ENCODE measurements at places on chromosomes 11 and 22.
A peak's percentile ranks its signal among the peaks of the same experiment; 100 is the strongest.

DNA sequence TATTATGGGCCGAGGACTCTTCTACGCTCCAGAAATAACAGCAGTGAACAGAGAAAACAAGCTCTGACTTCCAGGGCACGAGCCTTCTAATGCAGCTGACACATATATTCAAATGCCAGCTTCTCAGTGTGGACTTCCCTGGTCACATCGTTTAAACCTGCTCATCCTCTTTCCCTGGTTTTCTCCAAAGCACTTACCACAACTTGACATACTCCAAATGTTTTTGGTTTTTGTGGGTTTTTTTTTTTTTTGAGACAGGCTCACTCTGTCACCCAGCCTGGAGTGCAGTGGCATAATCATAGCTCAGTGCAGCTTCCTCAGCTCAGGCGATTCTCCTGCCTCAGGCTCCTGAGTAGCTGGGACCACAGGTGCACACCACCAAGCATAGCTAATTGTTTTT lies 105.5 kb downstream of the MICAL3 start:
- no peak for DNase-seq

DNA sequence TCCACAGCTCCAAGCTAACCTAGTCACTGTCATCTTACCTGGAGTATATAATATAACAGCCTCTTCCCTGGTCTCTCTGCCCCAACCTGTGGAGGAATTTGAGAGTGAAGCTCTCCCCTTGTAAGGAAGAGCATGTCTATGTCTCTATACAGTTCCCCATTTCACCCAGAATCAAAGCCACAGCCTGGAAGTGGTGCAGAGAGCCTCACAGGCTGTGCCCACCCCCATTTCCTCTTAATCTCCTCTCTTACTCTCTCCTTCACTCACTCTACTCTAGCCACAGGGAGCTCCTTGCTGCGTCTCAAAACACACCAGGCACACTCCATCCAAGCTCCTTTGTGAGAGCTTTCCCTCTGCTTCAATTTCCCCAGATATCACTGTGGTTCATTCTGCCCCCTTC lies 302.5 kb upstream of the ISX start:
- DNase-seq: no peak

DNA sequence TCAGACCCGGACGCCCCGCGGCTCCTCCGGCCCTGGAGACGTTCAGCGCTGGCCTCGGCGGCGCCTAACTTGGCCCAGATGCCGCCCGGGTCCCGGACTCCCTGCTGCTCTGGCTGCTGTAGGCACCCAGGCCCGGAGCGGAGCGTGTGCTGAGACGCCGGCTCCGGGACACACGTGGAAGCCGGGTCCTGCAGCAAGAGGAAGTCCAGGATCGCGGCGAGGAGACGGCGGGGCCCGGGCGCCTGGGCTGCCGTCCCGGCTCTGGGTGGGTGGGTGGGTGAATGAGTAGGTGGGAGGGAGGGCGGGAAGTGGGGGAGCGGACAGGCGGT lies 223 bp downstream of the WT1 start:
- no peak for DNase-seq

DNA sequence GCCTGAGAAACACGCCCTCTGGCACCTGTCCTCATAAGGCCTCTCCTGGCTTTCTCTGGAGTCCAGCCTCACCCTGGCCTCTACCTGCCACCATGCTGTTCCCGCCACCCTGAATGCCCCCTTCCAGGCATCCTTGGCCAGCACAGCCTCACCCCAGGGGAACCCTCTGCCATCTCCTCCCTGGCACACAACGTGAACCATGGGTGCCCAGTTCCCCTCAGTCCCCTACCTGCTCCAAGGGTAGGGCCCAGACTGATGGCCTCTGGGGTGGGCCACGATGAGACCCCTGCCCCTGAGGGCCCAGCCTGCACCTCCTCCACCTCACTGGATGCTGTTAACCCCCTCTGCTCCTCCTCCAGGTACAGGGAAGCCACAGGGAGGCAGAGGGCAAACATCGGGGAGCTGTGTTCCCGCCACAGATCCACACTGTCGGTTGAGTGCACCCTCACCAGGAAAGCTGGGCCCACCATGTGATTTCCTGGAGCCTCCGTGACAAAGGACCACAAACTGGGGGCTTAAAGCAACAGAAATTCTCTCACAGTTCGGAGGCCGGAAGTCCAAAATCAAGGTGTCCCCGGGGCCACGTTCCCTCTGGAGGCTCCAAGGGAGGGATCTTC lies 169.6 kb downstream of the BRD1 start:
- DNase-seq: no peak

GRCh38 chr11:48168815-48169214 lies 47.8 kb upstream of the OR4B1 start:
- no peak for DNase-seq

DNA sequence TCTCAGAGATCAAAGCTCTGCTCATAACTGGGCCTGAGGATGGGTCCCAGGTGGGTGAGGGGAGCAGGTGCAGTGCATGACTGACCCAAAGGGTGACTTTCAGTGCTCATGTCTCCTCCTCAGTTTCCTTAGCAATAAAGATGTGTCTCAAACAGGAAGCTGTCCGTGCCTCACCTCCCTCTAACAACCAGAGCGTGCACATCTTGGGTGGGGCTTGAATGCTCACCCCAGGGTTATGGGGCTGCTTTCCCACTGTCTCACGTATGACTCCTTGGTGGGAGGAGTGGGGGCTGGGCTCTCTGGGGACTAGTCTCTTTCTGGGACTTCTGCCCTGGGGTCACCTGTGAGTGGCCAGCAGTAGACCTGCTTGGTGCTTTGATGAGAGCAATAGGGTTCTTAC lies 53.9 kb upstream of the PHOX2A start:
- no peak for DNase-seq

DNA sequence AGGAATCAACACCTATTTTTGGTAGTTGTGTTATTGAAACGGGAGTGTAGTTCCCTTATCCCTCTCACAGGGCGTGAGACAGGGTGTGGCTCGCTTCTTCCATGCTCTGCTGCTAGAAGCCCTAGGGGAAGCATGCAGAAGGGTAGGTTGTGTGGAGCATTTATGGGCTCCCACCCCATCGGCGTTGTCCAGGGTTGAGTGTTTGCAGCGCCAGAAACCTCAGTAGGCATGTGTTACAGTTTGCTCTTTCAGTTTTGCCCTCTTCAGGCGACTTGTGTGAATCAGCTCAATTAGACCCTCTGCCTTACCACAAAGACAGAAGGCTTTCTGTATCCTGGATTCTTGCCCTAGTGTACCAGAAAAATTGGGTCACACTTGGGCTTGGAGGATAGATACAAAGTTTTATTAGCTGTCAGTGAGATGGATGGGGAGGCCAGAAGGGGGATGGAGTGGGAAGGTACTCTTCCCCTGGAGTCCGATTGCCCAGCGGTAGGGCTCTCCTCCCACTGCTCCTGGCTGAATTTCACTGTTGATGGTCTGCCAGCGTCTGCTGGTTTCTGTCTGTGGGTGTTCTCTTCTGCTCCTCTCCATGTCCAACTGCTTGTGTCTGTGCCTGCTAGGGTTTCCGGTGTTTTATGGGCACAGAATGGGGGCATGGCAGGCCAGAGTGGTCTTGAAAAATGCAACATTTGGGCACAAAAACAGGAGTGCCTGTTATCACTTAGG lies 358.3 kb upstream of the CTSC start:
- no peak for DNase-seq

- no peak for DNase-seq
These were observed 35.5 kb downstream of the FZD4 start for GRCh38 chr11:86919557-86920210.

- DNase-seq: no peak
These were observed 105.9 kb upstream of the C11orf58 start for GRCh38 chr11:16632295-16633200.

DNA sequence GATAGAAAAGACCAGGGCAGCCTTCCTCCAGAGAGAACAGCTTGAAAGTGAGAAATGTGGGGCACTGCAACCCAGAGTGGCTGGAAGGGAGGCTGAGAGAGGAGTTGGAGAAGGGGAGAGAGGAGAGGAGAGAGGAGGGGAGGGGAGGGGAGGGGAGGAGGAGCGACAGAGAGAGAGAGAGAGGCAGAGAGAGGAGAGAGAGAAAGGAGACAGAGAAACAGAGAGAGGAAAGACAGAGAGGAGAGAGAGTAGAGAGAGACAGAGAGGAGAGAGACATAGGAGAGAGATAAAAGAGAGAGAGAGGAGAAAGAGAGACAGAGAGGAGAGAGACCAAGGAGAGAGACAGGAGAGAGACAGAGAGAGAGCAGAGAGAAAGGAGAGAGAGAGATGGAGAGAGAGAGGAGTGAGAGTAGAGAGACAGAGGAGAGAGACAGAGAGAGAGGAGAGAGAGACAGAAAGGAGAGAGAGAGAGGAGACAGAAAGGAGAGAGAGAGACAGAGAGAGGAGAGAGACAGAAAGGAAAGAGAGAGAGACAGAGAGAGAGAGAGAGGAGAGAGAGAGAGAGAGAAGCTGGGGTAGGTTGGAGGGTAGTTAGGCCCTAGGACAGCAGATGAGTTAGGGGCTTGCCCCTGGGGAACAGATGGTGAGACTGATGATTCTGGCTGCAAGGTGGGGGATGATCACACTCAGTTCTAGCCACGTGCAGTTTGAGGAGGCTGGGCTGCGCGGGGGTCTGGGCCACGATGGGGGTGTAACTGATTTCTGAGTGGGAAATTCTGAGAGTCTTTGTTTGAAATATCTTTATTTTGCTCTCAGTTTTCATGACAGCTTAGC lies 8.5 kb upstream of the SCYL1 start:
- DNase-seq: no peak

DNA sequence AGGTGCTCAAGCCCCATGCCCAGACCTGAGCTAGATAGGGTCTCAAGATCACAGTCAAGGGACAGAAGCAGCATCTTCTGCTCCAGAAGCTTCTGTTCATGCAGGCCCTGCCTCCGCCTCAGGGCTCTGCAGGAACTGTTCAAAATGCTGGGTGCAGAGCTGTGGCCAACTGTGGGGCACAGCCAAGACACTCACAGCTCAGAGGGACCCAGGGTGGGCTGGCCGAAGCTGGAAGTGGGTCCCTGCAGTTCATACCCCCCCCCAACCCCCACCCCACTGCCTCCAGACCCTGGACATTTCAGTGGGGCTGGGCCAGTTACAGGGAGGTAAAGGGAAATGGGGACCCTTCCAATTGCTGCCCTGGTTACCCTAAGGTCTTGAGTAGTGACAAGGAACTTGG lies 129.0 kb downstream of the CRYBB2 start:
- no peak for DNase-seq

DNA sequence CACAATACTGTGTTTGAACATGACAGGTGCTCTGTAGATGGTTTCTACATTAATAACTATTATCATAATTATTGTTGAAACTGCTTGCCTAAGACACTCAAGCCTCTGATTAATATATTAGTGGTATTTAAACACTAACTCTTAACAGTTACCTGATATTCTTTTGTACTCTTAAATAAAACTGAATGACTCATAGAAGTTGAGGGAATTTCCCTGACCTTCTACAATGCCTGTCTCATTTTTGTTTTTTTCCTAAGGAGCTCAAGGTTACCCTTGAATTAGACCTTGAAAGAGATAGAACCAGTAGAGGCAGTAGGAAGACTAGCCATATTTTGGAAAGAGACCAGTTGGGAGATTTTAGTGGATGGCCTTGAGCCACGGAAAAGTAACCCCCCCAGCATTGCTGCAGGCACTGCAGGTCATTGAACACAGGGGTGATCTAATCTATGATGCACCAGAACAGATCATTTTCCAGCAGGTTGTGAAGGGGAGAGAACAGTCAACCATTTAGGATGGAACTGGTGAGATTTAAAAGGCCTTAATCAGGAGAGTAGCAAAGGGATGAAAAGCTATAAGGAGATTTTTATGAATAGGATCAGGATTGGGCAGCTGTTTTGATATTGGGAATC lies 148.3 kb downstream of the PGR start:
- no peak for DNase-seq

DNA sequence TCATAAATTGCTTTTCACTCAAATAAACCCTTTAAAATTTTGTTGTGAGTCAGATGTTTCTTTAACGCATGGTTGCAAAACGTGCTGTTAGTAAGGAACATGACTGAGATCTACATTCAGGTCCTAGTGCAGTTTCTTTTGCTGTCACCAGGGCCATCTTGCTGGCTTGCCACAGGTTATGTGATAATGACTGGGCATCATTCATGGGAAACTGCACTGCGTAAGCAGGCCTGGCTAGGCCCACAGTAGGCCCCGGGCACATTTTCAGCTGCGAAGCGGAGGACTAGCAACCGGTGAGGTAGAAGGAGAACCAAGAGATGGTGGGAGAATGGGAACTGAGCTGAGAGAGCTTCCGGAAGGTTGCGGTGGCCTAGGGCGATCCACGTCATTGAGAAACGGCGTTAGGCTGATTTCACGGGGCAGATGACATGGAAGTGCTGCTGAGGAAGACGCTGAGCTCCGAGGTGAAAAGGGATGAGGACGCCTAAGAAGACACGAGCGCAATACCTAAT lies 3.2 kb upstream of the KLHDC7B start:
- DNase-seq: peak; percentile 61

DNA sequence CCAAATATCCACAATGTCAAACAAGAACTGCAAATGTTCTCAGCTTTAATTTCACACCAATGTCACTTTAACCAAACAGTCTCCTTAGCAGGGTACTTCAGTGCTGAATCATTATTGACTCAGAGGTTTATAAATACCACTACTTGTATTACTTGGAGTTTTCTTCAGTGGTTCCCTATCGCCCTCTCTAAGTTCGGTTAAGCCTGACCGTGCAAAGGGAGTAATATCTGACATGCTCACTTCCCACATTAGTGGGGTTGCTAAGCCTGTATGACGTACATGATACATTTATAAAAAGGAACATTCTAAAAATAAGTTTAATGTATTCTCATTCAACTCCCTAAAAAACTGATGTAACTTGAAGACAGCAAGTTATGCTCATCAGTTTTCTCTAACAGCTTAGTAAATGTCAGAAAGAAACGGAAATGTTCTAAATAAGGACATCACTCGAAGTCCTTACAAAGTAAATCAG lies 93.1 kb upstream of the ZC3H12C start:
- no peak for DNase-seq

GRCh38 chr11:94741022-94741679 lies 27.0 kb upstream of the AMOTL1 start:
- DNase-seq: peak; percentile 43

- no peak for DNase-seq
These were observed 22.1 kb upstream of the CTR9 start for GRCh38 chr11:10728789-10729472.

DNA sequence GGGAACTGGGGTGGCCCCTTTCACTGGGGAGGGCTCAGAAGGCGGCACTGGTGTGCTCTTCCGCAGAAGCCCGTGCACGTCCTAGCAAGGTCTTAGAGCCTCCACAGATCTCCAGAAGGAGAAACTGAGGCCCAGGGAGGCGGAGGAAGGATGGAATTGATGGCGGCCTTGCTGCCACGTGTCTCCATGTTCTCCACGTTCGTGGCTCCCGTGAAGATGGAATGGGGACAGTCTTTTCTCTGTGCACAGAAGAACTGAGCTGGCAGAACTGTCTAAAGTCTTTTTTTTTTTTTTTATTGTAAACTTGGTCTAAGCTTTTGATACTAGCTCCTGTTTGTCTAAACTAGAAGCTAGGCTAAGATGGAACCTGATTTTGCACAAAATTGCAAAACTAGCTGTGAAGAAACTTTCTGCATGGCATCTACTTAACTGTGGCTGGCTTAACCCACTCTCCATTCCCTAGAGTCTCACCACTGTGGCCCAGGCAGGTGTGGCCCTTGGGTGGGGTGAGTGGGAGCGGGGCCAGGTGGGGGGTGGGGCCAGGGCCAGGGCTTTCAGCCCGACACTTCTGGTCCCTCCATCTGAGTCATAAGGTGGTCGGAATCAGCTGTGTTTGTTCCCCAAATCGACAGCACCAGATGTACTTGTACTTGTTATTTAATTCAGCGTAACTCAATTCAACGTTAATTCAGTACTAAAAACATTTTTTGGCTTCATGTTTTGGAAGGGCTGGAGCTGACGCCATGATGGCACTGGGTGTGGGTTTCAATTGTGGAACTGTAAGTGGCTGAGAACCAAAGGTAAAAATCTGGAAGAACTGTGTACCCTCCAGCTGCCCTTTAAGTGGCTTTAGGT lies 120.7 kb downstream of the MPPED1 start:
- no peak for DNase-seq

GRCh38 chr11:60786811-60787567 lies 1.9 kb downstream of the MS4A10 start:
- DNase-seq: peak; percentile 60

Measured in body of pancreas (tissue), 4 donors.